ENCODE measurements at places on chromosomes 12 and 14.

GRCh38 chr12:102095677-102096263, 24.1 kb downstream of the NUP37 start:
- DNase-seq: peak; percentile 31

DNA sequence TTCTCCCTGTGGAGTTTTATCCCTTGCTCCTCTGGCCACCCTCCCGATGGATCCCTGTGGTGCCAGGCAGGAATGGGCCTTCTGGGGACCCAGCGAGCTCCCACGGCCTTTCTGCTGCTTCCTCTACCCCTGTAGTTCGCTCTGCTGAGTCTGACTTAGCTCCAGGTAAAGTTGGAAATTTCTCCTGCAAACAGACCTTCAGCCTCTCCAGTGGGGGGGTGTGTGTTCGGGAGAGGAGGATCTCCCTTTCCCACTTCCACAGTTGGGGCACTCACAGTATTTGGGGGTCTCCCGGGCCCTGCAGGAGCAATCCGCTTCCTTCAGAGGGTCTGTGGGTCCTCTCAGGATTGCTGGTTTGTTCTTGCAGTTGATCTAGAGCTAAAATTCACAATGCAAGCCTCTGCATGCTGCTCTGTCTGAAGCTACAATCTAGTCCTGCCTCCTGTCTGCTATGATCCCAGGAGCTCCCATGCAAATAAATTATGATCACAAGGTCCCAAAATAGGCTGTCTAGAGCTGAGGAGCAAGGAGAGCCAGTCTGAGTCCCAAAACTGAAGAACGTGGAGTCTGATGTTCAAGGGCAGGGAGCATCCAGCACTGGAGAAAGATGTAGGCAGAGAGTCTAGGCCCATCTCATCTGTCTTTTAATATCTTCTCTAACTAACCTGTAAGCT, 18.3 kb downstream of the MTRFR start:
- no peak for DNase-seq

DNA sequence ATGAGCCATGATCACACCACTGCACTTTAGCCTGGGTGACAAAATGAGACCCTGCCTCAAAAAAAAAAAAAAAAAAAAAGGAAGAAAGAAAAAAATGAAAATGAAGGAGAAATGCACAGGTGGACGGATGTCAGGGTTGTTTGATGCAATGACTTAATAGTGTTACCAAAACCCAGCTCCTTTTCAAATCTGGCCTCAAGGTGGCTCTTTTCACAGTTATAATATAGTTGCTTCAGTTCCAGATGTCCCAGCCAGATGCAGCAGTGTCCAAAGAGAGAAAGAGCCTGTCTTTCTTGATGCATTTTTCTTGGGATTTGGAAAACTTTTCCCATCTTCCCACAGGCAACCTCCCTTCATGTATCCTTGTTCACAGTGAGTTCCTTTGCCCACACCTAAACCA, 36.5 kb downstream of the KCNMB4 start:
- peak; percentile 5 for DNase-seq

GRCh38 chr12:1870086-1870485, 48.4 kb downstream of the CACNA2D4 start:
- DNase-seq: no peak

DNA sequence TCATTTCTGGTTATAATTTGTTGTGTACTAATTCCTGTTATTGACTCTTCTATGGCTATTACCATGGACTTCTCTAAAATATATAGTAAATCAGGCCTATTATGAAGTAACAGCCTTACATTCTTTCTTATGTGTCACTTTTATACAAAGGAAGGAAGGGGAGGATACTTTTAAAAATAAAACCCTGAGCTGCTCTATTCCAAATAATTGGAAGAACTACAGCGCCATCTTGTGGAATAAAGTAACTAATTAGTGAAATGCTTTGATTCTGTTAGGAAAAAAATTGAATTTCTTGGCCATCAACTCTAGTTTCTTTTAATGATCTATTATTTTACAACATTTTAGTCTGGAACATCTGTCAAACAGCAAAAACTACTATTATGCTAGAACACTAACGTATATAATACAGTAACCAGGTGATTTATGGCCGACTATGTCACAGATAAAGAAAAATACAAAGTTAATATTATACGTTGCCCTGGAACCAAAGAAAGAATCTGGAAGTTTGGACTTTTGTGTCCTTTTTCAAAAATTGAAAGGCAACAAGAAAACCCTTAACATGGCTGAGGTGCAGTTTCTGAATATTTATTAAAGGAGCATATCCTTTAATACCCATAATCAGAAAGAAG, 55.0 kb upstream of the NELL2 start:
- peak; percentile 73 for DNase-seq

- DNase-seq: no peak
Observed at GRCh38 chr12:23884909-23885308, 64.6 kb downstream of the SOX5 start.

DNA sequence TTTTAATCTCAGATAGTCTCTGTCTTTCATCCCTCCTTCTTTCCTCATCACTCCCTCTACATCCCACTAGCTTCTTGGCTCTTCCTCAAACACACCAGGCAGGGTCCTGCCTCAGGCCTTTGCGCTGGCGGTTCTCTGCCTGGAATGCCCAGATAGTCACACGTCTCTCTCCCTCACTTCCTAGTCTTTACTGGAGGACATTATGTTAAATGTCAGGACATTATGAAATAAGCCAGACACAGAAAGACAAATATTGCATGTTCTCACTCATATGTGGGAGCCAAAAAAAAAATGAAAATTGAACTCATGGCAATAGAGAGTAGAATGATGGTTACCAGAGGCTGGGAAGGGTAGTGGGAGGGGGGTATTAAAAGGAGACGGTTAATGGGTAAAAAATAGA, 442.0 kb downstream of the MED13L start:
- DNase-seq: no peak

- no peak for DNase-seq
Observed at GRCh38 chr12:91616416-91616815, 433.8 kb upstream of the DCN start.

DNA sequence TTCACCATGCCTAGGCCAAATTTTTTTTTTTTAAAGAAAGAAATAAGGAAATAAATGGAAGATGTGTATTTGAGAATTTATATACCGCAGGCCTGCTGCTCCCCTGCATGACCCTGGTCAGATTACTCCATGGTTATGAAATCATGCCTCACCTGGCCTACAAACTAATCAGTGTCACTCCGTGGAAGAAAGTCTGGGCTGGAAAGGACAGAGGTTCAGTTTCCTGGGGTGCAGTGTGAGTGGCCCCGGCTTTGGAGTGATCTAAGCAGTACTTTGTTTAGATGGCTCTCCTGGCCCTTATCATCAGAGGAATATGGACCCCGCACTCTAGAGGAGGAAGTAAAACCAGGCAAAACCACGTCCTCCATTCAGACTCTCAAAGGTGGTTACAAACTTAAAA, 9.6 kb downstream of the APOBEC1 start:
- DNase-seq: no peak

DNA sequence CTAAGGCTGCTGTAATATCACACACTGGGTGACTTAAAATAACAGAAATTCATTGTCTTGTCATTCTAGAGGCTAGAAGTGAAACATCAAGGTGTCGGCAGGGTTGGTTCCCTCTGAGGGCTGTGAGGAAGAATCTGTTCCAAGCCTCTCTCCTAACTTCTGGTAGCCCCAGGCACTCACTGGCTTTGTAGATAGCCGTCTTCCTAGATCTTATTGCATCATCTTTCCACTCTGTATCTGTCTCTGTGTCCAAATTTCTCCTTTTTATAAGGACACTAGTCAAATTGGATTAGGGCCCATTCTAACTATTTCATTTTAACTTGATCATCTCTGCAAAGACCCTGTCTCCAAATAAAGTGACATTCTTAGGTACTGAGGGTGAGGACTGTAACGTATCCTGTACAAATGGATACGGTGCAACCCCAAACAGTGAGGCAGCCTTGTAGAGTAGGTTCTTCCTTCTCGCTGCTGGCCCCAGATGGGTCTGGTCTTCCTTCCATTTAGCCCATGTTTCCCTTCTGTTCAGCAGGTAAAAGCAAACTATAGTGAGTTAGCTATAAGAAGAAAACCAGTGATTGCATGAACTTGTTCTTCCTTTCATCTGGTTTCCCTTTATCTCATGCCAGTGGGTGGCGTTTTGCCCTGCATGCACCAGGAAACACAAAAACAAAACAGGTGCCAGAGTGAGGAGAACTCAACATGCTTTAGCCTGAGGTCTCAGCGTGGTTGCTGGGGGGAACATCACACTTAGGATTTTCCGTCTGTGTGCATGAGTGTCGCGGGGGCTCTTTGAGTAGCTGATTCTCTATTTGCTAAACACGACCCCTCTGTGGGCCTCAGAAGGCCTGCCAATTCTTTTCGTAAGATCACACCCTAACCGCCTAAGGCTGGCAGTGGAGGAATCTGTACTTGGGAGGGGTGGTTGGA, 19.5 kb downstream of the TTC9 start:
- DNase-seq: no peak

- peak; percentile 70 for DNase-seq
Observed at GRCh38 chr12:128797119-128798118, 26.3 kb downstream of the SLC15A4 start.
